ENCODE measurements at places on chromosomes 11 and 22.

DNA sequence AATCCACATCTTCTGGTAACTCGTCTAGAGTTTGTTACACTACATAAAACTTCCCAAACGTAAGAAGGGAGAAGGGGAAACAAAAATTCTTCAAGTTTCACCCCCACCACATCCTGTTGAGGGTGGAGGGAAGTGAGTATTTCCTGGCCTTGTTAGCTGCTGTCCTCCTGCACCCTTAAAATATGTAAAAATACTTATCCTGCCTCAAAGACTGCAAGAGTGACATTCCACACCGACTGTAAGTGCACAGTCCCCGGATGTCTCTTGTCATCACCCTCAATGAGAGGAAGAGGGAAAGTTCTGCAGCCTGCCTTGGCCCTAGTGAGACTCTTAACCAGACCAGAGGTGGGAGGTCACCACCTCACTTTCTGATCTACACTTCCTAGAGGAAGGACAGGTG is 3.3 kb downstream of the TMEM121B start:
- no peak for DNase-seq

GRCh38 chr22:39220890-39221850 is 23.6 kb downstream of the PDGFB start:
- DNase-seq, result no peak

DNA sequence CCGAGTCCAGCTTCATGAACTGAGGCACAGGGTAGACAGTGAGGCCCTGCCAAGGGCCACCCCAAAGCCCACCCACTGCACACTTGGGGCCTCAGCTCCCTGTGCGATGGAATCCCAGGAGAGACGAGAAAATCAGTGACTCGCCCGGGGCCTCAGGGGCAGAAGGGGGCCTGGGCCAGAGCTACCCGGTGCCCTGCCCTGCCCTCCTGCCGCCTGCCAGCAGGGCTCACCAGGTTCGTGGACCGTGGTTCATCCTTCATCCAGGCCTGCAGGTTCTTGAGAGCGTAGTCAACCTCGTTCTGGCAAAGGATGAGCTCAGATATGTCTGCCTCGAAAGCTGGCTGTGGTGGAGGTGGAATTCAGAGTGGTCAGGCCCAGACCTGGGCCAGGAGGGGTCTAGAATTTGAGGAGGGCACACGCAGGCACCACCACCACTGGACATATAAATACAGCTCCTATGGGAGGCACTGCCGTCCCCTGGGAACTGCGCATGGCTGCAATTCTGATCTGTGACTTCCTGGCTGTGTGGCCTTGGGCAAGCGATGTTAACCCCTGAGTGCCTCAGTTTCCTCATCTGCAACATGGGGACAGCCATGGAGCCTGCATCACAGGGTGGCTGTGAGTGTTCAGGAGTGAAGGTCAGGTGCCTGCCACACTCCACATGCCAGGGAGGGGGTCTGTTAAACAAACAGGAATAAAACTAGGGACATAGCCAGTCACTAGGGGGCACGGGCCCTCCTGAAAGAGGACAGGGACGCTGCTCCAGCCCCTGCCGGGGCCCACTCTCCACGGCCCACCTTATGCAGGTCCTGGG is 7.5 kb downstream of the ALDH3B2 start:
- DNase-seq, result no peak

DNA sequence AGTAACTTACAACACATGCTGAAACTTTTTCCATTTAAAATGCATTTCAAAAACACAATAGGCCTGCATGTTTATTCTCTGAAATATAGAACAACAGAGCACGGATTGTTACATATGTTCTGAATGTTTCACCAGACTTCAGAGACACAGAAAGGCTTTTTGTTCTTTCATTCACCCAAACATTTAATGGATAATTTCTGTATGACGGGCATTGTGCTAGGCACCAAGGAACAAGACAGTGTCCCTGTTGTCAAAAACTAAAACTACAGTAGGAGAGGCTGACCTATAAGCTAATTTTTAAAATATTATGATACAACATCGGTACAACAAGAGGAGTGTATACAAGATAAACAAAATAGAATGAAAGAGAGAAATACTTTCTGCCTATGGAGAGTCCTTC is 81.9 kb upstream of the TEAD1 start:
- DNase-seq, result no peak

DNA sequence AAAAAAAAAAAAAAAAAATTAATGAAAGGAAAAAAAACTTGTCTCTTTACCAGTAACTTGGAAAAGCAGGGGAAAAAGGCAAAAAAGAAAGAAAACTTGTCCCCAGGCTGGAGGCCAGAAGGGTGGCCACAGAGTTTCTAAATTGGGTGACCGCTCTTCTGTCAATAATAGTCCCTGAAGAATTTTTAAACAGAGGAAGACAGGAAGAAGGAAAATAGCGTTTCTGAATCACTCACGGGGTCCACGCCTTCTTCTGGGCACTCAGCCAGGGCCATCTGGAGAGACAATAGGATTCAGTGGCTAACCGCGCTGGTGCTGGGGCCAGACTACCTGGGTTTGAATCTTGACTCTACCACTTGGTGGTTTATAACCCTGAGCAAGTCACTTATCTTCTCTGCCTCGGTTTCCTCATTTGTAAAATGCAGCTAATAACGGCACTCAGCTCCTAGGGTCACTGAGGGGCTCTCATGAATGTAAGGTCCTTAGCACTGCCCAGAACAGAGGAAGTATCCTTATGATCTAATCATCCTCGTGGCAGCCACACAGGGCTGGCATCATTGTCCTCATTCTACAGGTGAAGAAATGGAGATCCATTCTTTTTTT is 7.0 kb downstream of the C11orf86 start:
- DNase-seq, result no peak

DNA sequence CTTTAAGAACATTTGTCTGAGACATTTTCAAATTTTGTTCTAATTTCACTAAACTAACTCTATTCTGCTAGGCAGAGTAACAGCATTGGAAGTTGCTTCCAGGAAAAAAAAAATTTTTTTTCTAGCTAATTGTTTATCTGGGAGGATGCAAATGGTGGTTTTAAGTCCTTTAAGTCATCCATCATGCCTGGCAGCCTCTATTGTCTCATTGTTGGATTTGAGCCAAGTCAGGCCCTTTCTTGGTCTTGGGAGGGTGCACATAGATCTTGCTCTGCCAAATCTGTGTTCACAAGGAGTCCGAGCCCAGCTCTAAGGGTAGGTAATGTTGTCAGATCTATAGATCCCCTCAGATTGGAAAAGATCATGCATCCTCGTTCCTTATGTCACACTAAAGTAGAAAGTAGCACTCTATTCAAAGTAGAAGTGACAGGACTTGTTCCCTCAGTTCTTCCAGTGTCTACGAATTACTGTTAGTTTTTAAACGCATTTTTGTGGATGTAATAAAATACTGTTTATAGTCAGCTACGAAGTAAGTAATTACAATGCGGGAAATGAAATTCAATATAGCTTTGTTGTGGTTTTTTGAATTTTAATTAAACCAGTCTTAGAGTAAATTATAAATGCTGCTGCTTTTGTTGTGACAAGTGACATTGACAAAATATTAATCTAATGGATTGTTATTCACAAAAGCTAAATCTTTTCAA is 166.0 kb upstream of the RASSF10 start:
- no peak for DNase-seq

DNA sequence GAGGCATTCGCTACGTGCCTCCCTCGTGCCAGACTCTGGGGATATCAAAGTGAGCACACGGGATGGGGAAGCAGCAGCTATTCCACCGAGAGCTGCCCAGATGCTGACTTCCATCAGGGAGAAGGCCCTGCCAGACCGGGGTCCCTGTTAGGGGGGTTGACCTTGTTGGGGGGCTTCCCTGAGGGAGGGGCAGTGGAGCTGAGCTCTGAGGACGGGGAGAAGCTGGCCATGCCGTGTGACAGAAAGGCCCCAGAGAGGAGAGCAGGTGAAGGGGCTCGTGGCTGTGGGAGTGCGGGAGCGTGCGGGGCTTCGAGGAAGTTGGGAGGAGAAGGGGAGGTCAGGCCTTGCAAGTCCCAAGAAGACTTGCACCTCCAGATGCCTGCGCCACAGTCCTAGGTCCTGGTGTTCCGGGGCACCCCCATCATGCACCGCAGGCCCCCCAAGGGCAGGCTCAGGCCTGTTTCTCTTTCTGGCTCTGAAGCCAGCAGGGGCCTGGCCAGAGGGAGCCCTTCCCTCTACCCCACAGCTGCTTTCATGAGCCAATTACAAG is 94.4 kb downstream of the ARHGAP8 start:
- no peak for DNase-seq
